Urinary bladder (tissue), 4 donors: ENCODE measurements at places on chromosomes 7 and 10.

DNA sequence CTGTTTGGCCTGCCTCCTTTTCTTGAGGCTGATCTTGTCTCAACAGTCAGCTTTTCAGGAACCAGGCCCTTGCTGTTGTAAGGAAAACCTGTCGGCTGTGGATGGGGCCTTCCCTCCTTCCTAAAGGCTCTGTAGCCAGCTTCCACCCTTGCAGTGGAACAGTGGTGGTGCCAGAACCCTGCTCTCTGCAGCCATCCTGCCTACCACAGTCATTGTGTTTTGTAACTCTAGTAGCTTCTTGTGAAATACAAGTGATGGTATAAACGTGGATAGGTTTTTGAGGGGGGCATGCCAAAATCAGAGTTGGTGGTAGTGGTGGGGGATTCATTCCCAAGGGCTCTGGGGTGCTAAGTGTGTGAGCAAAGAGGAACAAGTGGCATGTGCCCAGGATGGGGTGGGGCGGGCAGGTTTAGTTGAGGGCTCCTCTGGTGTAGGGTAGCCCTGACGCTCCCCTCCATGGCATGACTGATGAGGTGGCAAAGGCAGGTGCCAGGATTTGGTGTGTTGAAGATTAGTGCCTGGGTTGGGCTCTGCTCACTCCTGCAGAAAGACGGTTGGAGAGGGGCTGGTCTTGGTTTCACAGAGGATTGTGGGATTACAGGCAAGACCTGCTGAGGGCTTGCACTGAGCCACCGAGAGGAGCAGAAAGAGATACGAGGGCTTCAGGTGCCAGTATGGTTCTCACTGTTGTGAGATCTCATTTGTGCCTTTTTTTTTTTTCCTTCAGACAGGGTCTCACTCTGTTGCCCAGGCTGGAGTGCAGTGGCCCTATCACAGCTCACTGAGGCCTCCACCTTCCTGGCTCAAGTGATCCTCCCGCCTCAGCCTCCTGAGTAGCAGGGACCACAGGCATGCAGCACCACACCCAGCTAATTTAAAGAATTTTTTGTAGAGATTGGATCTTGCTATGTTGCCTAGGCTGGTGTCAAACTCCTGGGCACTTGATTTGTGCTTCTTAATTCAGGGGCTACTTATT is 7.4 kb downstream of the TSPAN14 start:
- no peak for DNase-seq

DNA sequence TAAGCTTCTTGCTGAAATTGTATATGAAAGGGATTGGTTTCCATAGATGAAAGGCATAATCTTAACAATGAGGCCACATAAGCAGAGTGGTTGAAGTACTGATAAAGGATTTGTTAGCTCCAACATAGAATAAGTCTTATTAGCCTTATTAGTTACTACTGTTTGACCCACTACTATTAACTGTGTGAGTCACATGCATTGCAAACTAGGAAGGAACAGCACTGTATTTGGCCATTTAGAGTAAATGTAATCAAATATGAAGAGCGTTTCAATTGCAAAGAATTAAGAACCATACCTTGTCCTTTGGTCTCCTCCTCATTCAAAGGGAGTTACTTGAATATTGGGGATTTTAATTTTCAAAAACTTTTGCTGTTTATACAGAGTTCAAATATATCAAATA is 428.9 kb downstream of the MDFIC start:
- no peak for DNase-seq

- no peak for DNase-seq
Measured at GRCh38 chr10:78025685-78026364, 3.5 kb downstream of the POLR3A start.

DNA sequence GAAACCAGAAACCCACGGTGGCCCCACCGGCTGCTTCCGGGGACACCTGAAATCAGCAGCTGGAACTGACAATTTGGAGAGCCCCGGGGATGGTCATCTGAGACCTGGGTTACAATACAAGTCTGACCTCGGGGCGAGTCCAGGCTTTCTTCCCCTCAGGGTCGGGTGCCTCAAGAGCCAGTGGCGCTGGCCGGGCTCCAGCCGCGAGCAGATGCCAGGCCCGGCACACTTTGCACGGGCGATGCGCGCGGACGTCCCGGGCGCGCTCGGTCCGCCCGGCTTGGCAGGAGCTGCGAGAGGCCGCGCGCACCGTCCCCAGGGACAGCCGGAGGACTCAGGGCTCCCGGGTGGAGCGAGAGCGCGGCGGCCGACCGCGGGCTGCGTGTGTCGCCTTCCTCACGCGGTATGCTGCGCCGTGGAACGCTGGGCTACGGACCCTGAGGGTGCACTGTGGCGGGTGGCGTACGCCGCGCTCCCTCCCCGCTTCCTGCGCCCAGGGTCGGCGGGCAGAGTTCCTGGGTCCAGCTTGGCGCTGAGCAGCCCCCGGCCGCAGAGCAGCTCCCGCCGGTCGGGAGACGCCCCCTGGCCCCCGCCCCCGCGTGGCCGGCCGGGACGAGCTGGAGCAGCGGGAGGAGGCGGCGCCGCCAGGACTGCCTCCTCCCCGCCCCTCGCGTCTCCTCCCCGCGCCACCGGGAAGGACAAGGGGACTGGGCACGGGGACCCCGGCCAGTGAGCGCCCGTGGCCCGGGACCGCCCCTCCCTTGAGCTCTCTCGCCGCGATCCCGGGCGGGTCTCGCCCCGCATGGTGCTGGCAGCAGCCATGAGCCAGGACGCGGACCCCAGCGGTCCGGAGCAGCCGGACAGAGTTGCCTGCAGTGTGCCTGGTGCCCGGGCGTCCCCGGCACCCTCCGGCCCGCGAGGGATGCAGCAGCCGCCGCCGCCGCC is at the start of gene RBM20:
Gene RBM20 (plus strand): TSS at position 684 of the 945 bp plus-strand sequence. CDS start 119 bp downstream, at position 803.
- DNase-seq: no peak

DNA sequence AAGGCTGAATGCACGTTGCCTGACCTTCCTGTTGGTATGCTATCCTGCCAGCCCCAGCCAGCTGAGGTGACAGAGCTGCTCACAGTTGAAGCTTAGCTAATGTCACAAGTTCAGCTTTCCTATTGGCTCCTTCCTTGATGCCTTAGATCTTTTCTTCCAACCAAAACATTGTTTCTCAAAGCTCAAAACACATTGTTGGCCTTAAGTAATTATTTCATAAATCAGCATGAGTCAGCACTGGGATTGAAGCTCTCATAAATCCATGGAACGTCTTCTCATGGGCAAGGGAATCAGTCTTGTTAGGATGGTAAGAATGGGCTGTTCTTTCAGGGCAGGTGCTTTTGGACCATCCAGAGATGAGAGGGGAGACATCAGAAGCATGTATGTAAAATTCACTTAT is 128.1 kb upstream of the SAMD8 start:
- no peak for DNase-seq

DNA sequence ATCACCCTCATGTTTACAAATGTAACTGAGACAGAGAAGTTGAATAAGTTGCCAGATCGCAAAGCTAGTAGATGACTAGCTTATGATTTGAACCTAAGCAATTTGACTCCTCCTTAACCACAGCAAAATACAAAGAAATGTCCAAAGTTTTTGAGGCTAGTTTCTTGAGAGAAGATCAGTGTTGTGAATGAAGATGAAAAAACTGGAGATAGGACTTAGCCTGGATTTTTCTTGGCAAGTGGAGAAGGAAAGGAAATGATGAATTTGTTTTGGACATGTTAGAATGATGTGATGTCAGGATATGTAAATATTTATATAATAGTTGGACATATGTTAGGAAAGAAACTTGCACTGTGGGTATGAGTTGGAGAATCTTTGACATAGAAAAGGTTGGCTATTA is 149.8 kb downstream of the LSMEM1 start:
- no peak for DNase-seq

DNA sequence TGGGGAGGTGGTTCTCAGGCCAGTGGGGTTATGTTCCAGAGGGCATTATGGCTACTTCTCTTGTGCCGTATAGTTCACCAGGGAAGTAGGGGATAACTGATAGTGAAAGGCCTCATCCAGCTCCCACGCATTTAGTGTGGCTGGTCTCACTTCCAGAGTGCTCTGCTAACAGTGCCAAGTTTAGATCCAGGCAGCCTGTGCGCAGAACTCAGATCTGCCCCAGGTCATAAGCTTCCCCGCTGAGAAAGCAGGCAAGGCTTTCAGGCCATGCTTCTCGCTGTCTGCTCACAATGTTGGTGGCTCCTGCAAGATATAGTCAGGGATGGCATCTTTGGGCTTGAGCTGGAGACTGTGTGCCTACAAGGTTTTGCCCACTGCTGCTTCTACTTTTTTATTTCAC is 11.3 kb downstream of the AGK start:
- no peak for DNase-seq

DNA sequence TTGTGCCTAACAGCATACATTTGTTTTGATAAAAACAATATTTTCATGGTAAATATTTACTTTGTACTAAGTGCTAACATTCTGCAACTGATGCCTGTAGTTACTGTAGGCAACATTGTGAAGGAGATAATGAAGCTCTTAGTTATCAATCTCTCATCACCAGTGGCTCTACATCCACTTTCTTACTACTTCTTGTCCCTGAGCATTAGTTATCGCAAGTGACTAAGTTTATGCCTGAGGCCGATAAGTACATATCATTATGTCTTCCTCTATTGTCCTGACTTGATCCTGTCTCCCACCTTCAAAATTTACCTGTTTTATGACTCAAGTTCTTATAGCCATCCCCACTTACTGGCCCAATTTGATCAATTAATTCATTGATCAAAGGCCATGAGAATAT is 63.6 kb downstream of the MACC1 start:
- DNase-seq: no peak

DNA sequence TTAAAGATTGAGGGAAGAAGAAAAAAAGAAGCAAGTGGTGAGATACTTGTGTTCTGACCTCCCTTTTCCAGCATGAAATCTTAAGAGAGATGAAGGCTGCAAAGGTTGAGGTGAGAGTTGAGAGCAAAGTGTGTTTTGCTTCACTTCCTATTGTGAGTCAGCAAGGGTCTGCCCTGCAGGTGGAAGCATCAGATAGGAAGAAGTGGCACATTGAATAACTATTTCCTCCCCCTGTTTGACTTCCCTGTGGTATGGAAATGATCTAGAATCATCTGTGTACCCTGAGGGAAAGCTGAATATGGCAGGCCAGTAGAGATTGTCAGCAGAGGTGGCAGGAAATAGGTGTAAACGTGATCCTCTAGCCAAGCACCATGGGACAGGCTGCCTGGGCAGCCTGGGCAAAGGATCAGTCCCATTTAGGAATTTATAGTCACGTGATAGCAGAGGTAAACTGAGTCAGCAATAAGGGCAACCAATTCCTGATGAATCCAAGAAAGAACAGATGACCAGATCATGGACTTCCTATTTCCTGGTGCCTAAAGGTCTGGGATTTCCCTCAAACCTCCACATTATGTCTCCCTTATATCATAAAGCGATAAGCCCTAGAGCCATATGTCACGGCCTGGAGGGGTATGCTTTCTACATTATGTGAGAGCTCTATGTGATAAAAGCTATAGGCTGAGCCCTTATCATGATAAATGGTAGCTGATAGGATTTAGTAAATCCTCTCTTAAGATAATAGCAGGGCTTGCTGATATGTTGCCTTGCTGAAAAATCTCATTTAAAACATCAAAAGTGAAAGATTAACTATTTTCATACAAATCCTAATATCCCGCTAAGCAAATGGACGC is 287.0 kb downstream of the MDFIC start:
- no peak for DNase-seq

GRCh38 chr7:84454174-84454959 is 259.8 kb upstream of the SEMA3A start:
- DNase-seq: no peak

- DNase-seq: no peak
Measured at GRCh38 chr7:97317575-97317974, 200.1 kb downstream of the SDHAF3 start.

GRCh38 chr7:23768022-23768421 is 58.0 kb downstream of the STK31 start:
- DNase-seq: no peak

- no peak for DNase-seq
Measured at GRCh38 chr7:93055543-93056107, 62.2 kb downstream of the SAMD9 start.

- no peak for DNase-seq
Measured at GRCh38 chr10:77428691-77429395, 208.8 kb downstream of the KCNMA1 start.

DNA sequence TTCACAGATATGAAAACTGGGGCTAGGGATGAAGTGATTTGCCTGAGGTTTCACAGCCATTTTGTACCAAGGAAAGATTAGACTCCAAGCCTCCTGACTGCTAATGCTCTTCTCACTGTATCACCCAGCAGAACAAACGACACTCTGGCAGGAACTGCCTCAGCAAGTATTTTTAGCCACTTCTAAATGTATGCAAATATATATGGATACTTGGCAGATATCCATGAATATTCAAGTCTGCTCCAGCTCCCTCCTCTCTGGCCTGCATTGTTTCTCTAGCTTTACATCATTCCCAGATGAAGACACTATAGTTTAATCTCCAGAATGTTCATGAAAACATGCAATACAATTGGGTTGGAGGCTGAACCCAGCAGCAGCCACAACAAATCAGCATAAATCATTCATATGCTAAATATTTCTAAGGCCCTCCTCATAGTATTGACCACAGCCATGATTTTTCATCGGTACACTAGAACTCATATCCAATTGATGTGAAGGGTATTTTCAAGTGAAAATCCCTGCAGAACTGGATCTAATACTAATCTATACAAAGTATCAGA is 65.5 kb downstream of the HPSE2 start:
- no peak for DNase-seq

DNA sequence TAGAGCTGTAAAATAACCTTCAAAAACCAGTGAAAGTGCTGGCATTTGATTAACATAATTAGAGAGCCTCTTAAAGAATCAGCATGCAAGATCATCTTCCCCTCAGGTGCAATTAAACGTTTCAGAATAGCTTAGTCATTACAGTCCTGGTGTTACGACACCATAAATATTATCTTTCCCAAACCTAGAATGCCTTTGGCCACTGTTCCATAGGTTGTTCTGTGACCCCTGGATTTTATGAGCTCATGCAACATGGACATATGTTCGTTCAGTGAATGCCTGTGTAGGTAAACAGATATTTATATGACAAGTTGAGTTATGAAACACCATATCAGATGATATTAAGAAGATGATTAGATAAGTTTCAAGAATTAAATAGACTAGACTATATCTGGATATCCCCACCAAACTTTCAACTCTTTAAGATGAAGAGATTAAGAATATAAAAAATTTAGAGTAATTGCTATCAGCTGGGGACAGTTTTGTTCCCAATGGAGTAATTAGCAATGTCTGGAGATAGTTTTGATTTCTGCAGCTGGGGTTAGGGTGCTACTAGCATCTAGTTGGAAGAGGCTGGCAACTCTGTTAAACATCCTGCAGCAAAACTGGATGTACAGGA is 263.5 kb upstream of the DKK1 start:
- DNase-seq: no peak

- no peak for DNase-seq
Measured at GRCh38 chr10:111207500-111207899, 130.7 kb downstream of the ADRA2A start.
